Stimulated activated CD4-positive, alpha-beta T cell treated with anti-CD3 and anti-CD28 coated beads, Interleukin-15, amount 100 ng/mL, for 1 hour (primary cell): ENCODE measurements at places on chromosomes 1 and 21.

GRCh38 chr21:15732290-15732995 lies 2.7 kb downstream of the USP25 start:
- no peak for DNase-seq

GRCh38 chr1:95183952-95184351 lies 50.1 kb upstream of the RWDD3 start:
- no peak for DNase-seq

- DNase-seq, result no peak
Observed at GRCh38 chr1:79460773-79461436, 454.4 kb upstream of the ADGRL4 start.

GRCh38 chr1:230392536-230392909 lies 33.6 kb downstream of the PGBD5 start:
- no peak for DNase-seq

- no peak for DNase-seq
Observed at GRCh38 chr1:218030846-218031245, 254.2 kb upstream of the RRP15 start.
